ENCODE measurements at places on chromosomes 12 and 14.

DNA sequence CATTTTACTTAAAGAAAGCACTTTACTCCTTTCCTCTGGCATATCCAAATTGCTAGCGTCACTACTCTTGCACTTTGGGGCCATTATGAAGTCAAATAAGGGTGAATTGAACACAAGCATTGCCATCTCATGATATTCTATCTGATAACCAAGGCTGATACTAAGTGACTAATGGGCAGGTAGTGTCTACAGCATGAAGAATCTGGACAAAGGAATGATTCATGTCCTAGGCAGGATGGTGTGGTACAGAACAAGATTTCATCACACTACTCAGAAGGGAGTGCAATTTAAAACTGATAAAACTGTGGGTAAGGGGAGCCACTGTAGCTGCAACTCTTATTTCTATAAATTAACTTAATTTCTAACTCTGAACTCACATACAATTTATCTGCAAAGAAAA lies 7.7 kb upstream of the SLC6A15 start:
- no peak for DNase-seq

DNA sequence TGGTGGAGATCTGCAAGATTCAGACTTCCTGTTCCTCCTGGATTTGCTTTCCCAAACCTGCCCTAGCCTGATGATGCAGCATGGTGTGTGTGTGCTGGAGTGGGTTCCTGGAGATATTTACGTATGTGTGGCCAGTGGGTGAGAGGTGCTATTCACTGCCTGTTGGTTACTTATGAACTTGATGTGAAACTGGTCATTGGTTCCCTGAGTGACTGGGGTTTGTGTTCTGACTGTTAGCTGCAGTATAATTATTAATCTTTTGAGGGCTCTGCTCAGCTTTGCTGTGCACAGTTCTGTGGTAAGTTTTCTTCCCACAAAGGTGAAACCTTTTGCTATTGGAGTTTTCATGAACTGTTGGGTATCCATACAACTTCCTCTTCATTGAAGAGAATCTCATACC lies 541.8 kb upstream of the FBXO33 start:
- DNase-seq: no peak

DNA sequence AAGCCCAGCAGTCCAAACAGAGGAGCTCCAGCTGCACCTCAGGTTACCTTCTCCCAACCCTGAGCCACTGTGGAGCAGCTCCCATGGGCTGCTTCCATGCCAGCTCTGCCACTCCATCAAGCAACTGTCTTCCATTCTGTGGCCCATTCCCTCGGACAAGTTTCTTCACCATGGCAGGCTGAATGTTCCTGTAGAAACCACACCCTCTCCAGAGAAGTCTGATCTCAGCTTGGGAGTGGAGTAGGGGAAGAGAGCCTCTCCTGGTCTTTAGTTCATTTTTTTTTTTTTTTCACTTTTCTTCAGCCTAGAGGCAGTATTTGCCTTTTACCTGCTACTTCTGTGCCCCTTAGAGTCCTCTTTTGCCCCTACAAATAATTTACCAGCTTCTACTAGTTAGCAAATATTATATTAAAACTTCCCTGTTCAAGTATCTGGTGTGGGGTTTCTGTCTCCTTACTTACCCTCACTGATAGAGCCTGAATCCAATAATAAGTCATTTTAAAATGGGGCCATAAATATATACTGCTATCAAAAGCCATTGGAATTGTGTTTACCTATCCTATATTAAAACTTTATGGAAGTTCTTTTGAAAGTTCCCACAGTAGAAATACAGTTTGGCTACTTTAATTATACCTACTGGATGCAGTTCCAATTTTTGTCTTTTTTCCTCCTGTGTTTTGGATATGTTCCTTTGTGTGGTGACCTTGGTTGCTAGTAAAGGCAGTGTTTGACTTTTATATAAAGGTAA lies 11.7 kb upstream of the SLC17A8 start:
- DNase-seq: no peak

GRCh38 chr14:72882463-72882862 lies 11.4 kb downstream of the DPF3 start:
- DNase-seq: no peak

GRCh38 chr12:45008211-45008610 lies 42.7 kb downstream of the DBX2 start:
- no peak for DNase-seq

- DNase-seq: no peak
These were observed 398.9 kb upstream of the CCDC196 start for GRCh38 chr14:66087231-66087630.

GRCh38 chr12:53966385-53967133 lies 6.4 kb upstream of the HOXC11 start:
- DNase-seq: no peak

GRCh38 chr14:64656986-64657385 lies 47.2 kb upstream of the PLEKHG3 start:
- no peak for DNase-seq

DNA sequence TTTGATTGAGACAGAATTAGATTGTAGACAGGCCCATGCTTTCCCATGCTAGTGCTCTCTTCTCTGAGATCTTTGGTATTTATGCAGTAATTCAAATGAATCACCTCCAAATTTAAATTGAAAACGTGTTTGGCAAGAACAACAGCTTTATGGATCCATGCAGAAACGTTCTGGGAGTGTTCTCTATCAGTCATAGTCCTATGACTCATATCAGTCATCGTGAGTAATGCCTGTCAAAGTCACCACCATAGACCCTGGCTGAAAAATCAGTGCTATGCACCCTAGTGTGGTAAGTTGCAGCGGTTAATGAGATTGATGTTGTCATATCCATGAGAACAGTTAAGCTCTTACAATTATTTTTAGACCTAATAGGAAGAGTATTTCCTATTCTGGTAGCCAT lies 90.1 kb upstream of the FOXG1 start:
- DNase-seq: no peak

DNA sequence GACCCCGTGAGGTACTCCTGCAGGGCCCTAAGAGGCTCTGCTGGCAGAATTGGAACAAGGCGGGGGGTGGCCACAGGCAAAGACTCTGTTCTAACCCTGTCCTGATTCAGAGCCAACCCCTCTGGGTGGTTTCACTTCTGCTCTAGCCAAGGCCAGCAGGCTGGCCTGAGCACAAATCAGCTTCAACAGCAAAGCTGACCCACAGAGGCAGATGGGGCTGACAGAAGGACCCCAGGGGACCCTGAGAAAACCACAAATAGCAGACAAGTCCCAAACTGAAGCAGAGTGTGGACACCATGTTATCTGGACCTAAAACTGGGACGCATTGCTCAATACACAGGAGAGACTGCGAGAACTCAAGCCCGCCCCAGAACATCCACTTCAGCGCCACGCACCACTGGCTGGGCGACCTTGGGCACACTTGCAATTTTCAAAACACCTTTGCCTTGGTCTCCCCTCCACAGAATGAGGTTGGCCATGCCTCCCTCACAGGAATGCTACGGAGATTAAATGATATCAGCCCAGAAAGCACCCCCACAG lies 76.4 kb upstream of the DICER1 start:
- DNase-seq: no peak

- DNase-seq: no peak
These were observed 4.2 kb upstream of the ARID4A start for GRCh38 chr14:58294201-58294600.

DNA sequence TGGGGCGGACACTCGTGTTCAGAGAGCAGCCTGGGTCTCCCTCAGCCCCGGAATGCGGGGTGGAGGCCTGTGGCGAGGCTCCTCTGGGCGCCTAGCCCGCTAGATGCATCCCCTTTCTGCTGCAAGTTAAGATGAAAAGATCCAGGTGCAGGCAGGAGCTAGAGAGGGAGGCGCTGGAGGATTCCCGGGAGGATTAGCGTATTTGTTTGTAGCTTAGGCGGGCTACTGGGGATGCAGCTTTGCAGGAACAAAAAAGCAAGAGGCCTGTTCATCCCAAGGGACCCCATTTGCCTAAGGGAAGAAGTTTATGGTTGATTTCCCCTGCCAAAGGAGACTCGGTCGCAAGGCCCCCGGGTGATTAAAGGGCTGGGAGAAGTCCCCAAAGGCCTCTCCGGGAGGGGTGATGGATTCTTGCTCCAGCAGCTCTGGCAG lies 824 bp downstream of the CCDC177 start:
- no peak for DNase-seq
